ENCODE measurements at places on chromosomes 1 and 21.

- DNase-seq, result no peak
Measured at GRCh38 chr1:104878203-104878909, 1128.7 kb downstream of the AMY1C start.

DNA sequence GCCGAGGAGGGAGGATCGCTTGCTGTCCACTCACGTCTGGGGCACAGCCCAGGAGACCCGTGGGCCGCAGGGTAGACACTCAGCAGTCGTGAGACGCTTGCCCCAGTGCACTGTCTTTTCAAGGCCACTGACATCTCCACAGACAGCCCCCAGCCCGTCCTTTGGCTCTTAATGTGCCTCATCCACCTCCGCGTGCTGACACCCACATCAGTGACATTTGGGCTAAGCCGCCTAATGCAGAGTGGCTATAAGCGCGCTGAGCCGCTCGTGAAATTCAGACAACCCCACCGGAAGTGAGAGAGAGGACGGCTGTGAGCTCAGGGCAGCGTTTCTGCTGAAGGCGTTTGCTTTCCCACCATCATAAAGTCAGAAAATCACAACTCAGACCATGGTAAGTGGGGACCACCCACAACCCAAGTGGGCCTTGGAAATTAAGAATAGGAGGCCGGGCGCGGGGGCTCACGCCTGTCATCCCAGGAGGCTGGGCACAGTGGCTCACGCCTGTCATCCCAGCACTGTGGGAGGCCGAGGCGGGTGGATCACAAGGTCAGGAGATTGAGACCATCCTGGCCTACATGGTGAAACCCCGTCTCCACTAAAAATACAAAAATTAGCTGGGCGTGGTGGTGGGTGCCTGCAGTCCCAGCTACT is 8.4 kb downstream of the SLC35E2B start:
- no peak for DNase-seq

DNA sequence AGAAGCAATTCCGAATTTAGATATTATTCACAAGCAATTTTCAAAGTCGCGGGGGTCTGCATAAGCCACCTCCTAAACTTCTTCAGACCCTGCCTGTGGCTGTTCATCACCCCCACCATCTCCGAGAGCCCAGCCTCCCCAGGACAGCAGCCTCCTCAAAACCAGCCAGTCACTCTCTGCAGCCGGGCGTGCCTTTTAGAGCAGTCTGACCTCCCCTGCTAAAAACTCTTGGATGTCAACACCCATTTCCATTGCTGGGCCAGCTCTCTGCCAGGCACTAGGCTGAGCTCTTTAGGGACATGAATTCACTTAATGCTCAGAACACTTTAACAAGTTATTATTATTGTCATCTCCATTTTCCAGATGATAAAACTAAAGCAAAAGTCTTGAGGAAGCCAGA is 11.7 kb downstream of the ADPRS start:
- no peak for DNase-seq

DNA sequence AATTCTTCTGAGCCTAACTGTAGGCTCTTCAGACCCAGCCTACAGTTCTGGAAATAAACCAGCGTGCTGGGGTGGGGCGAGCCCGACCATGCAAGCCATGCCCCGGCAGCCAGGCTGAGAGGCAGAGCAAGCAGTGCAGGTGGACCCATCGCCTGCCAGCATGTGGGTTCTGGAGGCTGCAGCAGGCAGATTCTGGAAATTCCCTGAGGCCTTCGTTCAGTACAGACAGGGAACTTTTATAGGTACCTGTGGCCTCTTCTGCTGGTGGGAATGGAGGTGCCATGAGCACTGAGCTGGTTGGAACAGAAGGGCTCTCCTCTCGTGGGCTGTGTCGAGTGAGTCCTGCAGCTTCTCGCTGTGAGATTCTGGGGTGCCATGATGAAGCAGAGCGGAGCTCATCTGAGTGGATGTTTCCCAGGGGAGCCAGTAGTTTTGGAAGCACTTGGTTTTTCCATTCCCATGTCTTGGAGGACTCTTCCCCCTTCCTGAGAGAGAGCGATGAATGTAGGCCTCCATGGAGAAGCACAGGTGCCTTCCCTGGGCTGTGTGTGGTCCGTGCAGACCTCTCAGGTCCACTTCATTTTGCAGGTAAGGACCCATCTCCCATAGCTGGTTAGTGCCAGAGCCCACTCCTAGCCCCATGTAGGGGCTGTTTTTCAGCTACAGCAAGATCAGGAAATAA is 94.1 kb downstream of the PCBP3 start:
- no peak for DNase-seq

GRCh38 chr21:44866780-44867179 is 6.7 kb downstream of the PTTG1IP start:
- DNase-seq, result no peak

DNA sequence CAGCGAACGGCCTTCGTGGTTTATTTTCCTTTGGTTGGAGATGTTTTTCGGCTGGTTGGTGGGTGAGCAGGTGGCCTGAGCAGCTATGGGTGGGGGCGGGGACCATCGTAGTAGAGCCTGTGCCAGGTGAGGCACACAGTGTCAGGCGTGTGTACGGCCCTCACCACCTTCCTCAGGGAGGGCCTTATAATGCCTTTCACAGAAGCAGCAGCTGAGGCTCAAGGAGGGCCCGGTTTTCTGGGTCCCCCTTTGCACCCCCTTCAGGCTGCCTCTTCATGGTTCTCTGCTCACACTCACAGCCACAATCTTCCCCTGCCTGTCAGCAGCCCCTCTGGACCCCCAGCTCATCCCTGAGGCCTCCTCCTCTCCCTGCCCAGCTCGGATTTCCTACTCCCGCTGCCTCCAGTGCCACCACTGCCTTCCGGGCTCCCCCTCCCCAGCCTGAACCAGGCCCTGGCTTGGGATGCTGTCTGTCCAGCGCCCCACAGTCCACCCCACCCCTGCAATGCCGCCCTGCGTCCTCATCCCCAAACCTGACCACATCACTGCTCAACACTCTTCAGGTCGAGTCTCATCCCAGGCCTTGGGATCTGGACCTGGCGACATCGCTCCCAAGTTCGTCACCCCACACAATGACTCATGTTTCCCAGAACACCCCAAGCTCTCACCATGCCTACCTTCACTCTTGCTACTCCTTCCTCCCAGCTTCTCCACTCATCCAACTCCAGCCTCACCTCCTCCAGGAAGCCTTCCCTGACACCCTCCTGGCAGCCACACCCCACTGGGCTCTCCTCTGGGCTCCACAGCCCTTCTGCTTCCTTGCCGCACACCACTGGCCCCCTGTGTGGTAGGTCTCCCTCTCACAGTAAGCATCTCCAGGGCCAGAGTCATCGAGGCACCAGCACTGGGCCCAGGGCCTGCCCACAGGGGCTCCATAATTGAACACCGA is 53.9 kb downstream of the DMRTB1 start:
- DNase-seq, result no peak
